Lower leg skin (tissue), 4 donors: ENCODE measurements at places on chromosomes 11 and 22.
A peak's percentile ranks its signal among the peaks of the same experiment; 100 is the strongest.

GRCh38 chr11:99795999-99796398, 775.2 kb downstream of the CNTN5 start:
- peak; percentile 54 for DNase-seq

DNA sequence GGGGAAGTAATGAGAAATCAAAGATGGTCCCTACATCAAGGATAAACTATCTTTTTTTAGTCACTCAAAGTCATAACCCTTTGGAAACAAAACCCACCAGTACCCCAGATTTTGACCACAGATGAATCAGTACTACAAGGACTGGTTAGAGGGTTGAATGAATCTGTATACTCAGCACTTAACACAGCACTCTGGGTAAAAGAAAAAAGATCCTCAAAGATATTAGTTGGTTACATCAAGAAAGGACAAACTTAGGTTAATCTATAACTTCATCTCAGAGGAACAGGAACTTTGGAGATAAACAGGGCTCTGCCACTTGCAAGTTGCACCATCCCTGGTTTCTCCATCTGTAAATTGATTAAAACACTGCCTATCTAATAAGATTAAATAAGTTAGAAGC, 18.8 kb downstream of the SC5D start:
- no peak for DNase-seq

DNA sequence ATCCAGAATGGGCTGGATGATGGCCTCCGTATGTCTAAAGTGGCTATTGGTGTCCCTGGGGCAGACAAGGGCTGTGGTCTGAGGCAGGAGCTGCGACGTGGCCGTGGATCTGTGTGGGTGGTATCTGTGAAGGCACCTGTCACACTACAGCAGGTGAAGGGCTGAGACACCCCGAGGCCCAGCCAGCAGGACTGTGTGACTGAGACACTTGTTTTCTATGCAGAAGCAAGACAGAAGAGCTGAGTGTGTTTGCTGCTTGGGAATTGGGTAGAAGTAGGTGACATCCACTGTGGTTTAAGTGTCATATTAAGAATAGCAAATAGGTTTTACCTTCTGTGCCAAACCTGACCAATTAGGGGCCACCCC, 35.0 kb downstream of the AMPD3 start:
- DNase-seq, result peak; percentile 81

- no peak for DNase-seq
Measured at GRCh38 chr22:49255154-49255553, 572.5 kb downstream of the BRD1 start.

GRCh38 chr11:17511571-17511970, 32.6 kb downstream of the USH1C start:
- DNase-seq, result no peak

- peak; percentile 98 for DNase-seq
Measured at GRCh38 chr22:38202437-38203089, 769 bp downstream of the MAFF start.

DNA sequence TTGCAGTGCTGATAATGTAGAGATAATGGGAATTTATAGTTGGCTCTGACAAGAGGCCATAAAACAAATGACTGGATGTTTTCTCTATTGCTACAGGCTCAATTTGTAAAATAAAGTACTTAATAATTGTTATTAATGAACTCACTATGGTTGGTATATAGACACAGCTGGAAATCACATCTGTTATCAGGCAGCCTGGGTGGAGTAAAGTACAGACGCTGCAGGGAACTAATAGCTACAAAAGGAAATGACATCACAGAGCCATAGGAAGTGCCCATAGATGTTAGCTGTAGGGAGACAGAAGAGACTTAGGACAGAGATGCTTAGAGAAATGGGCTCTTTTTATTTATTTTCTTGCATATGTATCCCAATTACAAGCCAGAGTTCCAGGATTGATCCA, 81.0 kb upstream of the SNX19 start:
- DNase-seq, result no peak

GRCh38 chr11:118804094-118804493, 13.1 kb upstream of the DDX6 start:
- DNase-seq, result no peak

- no peak for DNase-seq
Measured at GRCh38 chr11:84089072-84090057, 803.2 kb upstream of the CCDC90B start.

DNA sequence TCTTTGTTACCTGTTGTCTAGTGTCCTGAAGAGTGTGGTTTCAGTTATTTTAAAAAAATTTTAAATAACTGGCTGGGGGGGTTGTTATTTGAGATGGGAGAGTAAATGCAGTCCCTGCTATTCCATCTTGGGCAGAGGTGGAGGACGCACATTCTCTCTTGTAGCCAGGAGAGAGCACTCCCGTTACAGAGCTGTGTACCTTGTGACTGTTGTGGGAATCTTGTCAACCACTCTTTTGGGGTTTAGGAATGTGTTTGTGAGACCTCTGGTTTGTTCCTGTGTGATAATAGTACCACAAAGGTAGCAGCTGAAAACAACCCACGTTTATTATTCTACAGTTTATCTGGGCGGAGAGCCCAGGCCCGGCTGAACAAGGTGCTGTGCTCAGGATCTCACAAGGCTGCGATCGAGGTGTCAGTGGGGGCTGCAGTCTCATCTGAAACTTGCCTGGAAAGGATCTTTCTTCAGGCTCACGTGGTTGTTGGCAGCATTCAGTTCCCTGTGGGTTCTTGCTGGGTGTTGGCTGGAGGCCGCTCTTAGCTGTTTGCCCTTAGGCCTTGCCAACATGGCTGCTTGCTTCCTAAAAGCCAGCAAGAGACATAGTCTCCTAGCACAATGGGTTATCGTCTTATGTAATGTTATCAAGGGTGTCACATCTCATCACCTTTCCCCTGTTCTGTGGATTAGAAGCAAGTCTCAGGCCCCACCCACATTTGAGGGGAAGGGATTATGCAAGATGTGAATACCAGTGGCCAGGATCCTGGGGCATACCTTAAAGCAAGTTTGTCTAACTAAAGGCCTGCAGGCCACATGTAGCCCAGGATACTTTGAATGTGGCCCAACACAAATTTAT, 20.6 kb downstream of the IGHMBP2 start:
- DNase-seq, result no peak

DNA sequence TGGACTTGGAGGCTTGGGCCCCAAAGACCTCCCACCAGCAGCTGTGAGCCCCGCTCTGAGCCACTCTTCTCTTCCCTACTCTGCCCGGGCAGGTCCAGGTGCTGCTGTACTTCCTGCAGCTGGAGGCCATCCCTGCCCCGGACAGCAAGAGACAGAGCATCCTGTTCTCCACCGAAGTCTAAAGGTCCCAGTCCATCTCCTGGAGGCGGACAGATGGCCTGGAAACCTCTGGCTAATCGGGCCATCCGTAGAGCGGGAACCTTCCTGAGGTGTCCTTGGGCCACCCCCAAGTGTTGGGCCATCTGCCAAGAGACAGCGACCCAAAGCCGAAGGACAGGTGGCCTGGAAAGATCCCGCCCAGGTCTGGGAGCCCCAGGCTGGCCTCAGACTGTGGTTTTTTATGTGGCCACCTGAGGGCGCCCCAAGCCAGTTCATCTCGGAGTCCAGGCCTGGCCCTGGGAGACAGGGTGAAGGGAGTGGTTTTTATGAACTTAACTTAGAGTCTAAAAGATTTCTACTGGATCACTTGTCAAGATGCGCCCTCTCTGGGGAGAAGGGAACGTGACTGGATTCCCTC, 135.1 kb downstream of the BCR start:
- DNase-seq, result peak; percentile 94

GRCh38 chr11:128288368-128288767, 299.0 kb downstream of the ETS1 start:
- DNase-seq, result no peak

GRCh38 chr11:17914957-17915356, 97.9 kb downstream of the SERGEF start:
- DNase-seq, result no peak

GRCh38 chr11:119530509-119530908, 107.5 kb upstream of the THY1 start:
- no peak for DNase-seq

GRCh38 chr11:95065336-95065735, 1.4 kb upstream of the SRSF8 start:
- no peak for DNase-seq

GRCh38 chr11:35218956-35219355, 80.0 kb downstream of the CD44 start:
- DNase-seq, result no peak

- DNase-seq, result no peak
Measured at GRCh38 chr22:39110631-39111561, 13.9 kb downstream of the APOBEC3H start.

- DNase-seq, result peak; percentile 80
Measured at GRCh38 chr11:117230286-117230961, 1.4 kb downstream of the PCSK7 start.

- DNase-seq, result peak; percentile 85
Measured at GRCh38 chr22:47199261-47199978, 437.0 kb downstream of the TBC1D22A start.

GRCh38 chr11:128874427-128874826, 7.3 kb upstream of the KCNJ1 start:
- no peak for DNase-seq

DNA sequence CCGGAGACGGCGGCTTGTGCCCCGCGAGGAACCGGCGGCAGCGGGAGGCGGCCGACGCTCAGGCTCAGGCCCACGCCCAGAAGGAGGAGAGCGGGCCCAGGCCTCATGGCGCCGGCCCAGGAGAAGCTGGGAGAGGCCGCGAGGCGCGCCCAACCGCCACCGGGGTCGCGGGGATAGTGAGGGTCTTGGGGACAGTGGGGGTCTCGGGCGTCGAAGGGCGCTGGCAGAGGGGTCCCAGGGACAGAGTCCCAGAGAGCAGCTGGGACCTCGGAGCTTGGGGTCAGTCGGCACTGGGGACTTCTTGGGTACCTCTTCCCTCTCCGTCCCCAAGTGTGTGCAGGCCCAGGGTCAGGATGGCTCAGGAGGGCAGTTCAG, at the start of gene PKDREJ:
Gene PKDREJ (minus strand): TSS at position 128 of the 375 bp plus-strand sequence. CDS start 21 bp downstream, at position 107.
- DNase-seq, result no peak

- DNase-seq, result no peak
Measured at GRCh38 chr11:69120096-69120875, 35.4 kb upstream of the SMIM38 start.

- no peak for DNase-seq
Measured at GRCh38 chr11:59191890-59192289, 20.0 kb downstream of the DTX4 start.

DNA sequence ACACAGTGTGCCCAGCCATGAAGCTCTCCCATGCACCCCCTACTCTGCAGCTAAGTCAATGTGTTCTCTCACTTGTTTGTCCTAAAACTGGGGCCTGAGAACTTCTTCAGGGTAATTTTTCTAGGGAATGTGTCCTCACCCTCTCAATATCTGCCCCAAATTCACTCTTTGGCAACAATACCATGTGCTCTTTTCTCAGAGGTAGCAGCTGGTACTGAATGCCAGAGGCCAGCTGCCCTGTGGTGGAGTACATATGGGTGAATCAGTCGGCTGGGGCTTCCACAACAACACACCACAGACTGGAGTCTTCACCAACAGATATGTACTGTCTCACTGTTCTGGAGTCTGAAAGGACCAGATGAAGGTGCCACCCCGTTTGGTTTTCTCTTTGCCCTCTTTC, 97.7 kb upstream of the TOP3B start:
- no peak for DNase-seq
